ENCODE measurements at places on chromosomes 1 and 21.

DNA sequence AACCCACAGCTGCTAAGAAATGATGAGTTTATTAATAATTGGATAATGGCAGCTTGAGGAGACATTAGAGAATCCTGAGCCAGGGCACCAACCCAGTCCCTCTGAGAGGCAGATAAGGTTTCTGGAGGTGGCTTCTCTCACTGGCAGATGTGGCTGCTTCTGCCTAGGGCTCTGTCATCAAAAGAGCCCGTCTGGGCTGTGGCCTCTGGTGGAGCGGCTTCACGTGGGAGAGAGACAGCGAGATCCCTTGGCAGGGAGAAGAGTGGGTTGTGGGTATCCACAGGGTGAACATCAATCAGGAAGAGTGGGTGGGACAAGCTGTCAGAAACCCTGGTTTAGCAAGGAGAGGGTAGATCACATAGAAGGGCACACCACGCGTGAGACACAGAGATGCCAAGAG, 30.0 kb downstream of the VWA5B1 start:
- DNase-seq, result no peak

DNA sequence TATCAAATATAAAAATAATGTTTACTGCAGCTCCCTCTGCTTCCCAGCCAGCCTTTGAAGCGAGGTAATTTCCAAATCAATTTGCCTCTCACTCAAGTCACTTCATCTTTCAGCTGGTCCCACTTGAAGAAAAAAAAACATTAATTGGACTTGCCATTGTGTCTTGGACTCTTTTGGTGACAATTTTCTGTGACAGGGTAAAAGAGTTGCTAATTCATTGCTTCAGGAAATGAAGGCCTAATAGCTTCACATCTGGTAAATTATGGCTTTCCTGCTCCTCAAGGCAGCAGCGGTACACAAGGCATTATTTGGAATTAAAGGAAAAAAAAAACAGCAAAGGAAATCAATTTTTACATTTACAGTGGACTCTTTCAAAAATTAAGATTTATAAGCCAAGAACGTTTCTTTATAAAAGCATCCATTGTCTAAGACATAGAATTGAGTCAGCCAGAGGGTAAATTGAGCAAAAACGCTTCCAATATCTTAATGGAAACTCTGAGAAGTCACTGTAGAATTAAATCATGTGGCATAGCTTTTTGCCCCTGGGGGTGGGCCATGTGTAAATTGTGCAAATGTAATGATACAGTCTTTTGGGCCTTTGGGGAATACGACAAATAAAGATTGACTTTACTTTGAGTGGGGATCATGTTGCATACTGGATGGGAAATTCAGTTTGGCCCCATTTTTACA, 102.5 kb downstream of the LYPLAL1 start:
- DNase-seq, result no peak

- DNase-seq, result no peak
These were observed 1.7 kb downstream of the SLX9 start for GRCh38 chr21:44941567-44941966.

DNA sequence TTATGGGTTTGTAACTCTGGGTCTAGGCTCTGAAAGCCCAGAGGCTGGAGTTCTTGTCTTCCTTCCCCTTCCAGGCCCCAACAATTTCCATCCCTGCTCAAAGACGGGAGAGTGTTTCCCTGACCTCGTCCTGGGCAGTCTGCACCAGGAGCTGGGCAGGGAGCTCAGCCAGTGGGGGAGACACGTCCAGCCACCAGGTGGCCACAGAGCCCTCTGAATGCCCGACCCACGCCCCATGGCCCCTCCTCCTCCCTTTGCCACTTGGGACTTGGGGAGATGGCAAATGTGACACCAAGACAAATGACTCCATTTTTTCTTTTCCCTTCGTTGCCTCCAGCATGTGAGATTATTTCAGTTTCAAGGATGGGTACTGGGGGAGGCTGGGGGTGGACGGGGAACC, 159.9 kb upstream of the AJAP1 start:
- no peak for DNase-seq

DNA sequence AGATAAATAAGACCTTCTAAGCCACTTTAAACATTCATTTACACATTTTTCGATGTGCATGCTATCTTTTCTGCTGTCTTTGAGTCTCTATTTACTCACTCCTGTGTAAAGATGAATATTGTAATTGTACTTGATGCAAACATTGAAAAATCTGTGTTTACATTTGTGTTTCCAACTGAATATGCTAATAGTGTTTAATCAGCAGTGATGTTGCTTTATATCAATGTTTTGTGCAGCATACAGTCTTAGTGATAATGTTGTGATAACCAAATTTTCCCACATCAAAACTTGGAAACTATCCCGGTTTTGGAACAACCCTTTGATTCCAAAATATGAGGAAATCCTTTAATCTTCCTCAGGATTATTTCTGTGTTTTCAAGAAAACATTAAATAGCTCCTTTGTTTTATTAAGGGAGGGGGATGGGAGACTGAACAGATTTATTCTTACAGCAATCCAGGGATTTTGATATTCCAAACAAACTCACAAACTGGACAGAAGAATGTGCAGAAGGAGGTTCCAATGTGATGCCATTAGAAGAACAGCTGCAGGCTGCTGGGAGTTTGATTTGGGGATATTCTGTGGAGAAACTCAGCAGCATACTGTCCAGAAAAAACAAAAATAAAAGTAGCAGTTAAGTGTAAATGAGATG, 248.0 kb downstream of the S1PR1 start:
- no peak for DNase-seq

DNA sequence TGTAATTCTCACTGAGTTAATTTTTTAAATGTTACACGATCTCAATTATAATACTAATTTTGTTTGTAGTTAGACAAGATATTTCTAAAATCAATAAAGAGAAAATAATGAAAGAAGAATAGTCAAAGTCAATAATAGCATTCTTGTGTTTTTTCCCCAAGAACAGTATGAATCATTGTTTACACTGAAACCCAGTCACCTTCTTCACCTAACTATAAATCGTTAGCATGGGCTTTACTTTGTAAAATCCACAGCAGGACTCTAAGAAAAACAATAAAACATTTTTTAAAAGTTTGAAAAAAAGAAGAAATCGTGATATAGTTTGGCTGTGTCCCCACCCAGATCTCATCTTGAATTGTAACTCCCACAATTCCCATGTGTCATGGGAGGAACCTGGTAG, 234.6 kb upstream of the LYPLAL1 start:
- no peak for DNase-seq

- DNase-seq, result no peak
These were observed 107.7 kb upstream of the COL6A1 start for GRCh38 chr21:45873866-45874265.

GRCh38 chr1:211285196-211285595, 26.0 kb downstream of the RCOR3 start:
- no peak for DNase-seq

- DNase-seq, result no peak
These were observed 47.4 kb upstream of the ENAH start for GRCh38 chr1:225700164-225700821.

DNA sequence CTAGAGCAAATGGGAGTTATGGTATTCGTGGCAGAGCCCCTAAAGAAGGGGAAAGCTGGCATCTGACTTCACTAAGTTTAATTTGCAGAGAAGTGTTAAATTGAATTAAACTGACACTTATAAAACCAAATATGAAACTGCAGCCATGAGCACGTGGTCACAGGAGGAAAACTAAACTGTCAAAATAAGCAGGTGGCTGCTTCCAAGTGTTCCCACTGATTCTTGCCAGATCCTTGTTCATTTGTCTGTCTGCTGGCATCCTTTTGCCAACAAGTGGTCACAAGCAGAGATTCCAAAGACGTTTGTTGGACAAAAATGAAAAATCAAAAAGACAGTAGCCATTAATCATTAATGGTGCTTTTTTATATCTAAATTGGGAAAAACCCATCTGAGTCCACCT, 6.5 kb upstream of the CELA2B start:
- DNase-seq, result no peak

DNA sequence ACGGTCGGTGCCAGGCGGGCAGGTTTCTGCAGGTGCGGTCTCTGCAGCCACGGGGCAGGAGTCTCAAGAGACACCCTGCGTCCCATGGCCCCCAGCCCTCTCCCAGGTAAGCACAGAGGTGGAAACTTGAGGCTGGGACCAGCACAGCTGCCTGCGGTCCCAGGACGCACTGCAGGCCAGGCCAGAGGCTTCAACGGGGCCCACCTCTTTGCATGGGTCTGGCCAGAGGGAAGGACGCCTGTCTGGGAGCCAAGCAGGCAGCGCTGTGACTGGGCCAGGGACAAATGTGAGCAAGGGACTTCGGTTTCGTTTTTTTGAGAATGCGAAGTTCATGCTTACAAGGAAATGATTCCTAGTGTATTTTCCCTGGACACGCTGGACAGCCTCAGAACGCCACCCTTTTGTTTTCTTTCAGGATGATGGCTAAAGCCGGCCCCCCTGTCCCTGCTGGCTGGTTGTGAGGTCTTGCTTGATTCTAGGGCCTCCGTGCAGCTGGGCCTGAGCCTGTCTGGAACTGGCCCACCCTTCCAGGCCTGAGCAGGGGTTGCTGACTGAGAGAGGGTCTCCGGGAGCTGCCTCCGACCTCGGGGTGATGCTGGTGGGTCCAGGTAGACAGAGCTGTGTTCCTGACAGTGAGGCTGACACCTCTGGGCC, 38.3 kb downstream of the MORN1 start:
- DNase-seq, result no peak

GRCh38 chr1:5755552-5756125, 236.6 kb downstream of the NPHP4 start:
- DNase-seq, result no peak

DNA sequence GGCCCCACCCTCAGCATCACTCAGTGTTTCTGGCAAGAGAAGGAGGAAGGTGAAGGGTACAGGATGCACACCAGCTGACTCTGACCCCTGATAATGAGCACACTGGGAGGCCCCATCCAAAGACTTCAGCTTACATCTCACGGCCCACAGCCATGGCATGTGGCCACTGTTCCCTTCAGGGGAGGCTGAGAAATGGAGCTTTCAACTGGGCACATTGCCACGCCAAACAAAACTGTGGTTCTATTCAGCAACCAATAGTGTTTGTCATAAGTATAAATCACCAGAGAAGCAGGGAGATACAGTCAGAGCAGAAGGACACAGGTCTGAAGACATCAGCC, 12.7 kb upstream of the TRAF3IP3 start:
- peak; percentile 21 for DNase-seq

DNA sequence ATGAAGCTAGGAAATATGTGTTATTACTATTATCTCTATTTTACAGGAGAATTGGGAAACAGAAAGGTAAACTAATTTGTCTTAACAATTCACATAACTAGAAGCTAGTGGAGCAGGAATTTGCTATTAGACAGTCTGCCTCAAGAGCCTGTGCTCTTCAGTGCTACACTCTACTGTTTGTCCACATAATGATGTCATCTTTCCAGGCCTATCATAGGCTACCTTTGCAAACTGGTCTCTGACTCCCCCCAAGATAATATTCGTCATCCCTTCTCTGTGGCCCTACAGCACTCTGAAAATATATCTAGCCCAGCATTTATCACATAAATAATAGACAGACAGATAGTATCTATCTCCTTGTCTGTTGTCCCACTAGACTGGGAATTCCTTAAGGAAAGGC, 34.1 kb downstream of the TRIT1 start:
- DNase-seq, result no peak

DNA sequence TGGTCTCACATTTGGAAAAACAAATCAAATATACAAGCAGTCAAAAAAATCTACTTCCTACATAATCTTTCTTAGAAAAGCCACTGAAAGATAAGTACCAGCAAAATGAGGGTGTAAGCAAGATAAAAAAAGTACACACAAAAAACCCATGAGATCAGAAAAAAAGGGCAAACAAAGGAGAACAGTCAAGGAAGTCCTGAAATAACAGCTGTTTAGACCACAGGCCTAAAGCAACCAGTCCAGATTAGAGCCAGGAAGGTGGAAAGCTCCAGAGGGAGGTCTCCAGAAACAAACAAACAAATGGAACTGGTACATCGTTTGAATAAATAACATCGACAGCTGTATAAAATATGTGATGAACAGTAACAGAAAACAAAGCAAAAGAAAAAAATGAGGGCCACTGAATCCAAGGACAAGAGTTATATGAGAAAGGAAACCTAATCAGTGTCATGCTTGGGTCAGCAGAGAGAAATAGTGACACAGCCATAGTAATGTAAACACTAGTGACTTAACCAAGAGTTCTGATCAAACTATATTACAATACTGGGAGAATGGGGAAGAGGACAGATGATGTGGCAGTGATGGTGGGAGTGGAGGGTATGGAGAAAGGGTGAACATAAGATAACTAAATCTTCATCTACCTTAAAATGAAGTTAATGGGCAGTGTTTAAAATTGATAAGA, 67.5 kb downstream of the NVL start:
- DNase-seq, result no peak

GRCh38 chr1:34073028-34073695, 91.9 kb downstream of the CSMD2 start:
- DNase-seq, result no peak

DNA sequence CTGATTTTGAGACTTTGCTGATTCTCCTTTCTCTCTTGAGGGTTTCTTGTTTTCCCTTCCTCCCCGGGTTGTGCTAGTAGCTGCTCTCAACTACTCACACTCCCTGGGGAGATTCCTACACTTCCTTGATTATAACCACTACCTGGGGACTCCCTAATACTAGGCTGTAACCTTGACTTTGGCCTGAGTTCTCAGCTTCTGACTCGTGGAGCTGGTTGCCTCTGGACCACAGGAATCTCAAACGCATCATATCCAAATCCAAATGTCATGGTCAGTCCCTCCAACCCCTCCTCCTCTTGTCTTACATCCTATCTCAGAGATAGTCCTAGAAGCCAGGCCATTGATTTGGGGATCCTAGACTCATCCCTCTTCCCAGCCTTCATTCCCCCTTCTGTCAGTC, 12.0 kb downstream of the MOV10 start:
- DNase-seq, result no peak

- DNase-seq, result no peak
These were observed 1.4 kb downstream of the LDLRAD1 start for GRCh38 chr1:54016343-54017282.

- no peak for DNase-seq
These were observed 413.8 kb downstream of the SMYD3 start for GRCh38 chr1:246093230-246093629.

- no peak for DNase-seq
These were observed 35.0 kb downstream of the ENAH start for GRCh38 chr1:225617956-225618355.

DNA sequence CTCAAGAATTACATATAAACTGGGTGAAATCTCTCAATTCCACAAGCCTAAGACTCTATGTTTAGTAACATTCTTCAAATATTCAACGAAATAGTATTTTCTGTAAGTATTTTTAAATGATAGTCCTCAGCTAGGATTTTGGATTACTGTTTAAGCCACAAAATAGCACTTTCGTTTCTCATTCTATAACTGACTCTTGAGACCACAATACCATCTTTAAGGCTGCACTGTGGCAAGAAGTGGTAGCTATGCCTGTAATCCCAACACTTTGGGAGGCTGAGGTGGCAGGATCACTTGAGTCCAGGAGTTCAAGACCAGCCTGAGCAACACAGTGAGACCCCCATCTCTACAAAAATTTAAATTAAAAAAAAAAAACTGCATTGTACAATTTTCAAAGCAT, 126.7 kb downstream of the CDC42BPA start:
- no peak for DNase-seq

GRCh38 chr1:198775606-198776005, 136.8 kb downstream of the PTPRC start:
- no peak for DNase-seq
